ENCODE measurements at places on chromosomes 12 and 14.
A peak's percentile ranks its signal among the peaks of the same experiment; 100 is the strongest.

- DNase-seq = peak; percentile 81
These were observed 36.9 kb downstream of the ZFC3H1 start for GRCh38 chr12:71626768-71627167.

DNA sequence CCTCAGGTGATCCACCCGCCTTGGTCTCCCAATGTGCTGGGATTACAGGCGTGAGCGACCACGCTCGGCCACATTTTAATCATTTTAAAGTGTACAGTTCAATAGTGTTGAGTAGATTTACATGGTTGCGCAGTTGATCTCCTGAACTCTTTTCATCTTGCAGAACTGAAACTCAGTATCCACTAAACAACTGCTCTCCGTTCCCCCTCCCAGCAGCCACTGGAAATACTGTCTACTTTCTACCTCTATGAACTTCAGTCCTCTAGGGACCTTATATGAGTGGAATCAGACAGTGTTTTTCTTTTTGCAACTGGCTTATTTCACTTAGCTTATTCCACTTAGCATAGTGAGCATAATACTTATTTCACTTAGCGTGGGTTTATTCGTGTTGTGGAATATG is 53.7 kb downstream of the KCTD10 start:
- no peak for DNase-seq

GRCh38 chr14:70666361-70666686 is 24.6 kb downstream of the TTC9 start:
- no peak for DNase-seq

DNA sequence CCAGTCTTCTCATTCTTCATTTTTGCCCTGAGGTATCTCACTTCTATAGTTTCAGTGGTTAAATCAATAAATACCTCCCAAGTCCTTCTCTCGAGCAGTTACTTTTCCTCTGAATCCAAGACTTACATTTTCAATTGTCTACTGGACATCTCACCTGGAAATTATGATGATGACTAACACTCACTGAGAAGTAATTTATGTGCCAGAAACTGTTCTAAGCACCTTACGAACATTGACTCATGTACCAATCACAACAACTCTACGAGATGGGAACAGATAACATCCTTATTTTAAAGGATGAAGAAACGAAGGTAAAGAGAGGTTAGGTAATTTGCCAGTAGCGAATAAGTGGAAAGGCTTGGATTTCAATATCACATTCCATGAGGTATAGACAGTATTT is 94.1 kb downstream of the EML5 start:
- peak; percentile 96 for DNase-seq

- peak; percentile 50 for DNase-seq
These were observed 213.0 kb downstream of the ADAMTS20 start for GRCh38 chr12:43338848-43339526.

DNA sequence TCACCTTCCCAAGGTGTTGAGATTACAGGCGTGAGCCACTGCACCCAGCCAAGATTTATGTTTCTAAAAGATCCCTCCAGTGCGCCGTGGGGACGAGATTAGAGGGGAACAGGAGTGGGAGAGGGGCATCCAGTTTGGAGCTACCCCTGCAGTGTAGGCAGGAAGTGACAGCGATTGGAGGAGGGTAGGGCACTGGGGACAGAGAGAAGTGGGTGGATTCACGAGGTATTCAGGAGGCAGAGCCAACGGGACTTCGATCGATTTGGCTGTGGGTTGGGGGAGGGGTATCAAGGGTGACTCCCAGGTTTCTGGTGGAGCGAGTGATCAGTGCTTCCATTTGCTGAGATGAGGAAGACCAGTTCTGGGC is 82.1 kb downstream of the CCDC92 start:
- DNase-seq = no peak

GRCh38 chr14:92938235-92938875 is 15.4 kb downstream of the CHGA start:
- no peak for DNase-seq

DNA sequence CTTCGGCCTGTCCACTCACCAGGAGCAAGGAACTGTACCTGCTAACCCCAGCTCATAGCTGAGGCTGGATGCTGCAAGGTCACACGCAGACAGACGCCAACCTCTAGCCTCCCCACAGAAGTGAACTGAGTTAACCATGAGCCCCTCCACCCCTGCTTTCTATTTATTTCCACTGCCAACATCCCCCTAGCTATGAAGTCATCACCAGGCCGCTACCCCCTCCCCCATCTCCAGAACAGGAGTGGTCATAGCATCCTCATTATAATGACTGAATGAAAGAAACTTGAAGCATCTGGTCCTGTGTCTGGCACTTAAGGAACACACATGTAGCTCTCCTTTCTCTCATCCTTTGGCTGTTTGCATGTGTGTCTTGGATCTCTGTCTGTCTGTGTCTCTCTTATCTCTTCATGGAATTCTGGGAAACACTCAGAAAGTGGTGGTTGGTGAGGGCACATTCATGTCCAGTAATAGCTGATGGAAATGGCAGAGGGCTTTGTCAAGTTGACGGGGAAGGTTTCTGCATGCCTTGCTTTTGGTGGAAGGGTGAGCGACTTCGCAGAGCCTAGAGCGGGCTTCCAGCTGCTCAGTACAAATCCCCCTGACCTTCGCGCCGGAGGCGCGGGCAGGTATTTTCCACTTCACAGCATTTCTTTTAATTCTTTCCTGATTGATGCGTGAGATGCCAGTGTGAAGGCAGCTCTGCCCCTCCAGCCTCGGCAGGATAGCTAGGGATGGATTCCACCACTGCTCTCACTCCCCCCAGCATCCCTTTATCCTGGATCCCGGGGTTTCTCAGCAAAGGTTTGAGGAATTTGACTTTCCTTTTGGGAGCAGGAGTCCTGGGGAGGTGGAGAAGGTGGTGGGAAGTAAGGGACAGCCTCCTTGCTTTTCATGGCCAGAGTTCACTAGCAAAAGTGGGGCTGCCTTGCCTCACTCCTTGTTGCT is 198.2 kb downstream of the CHST11 start:
- DNase-seq = no peak

- peak; percentile 68 for DNase-seq
These were observed 32.7 kb upstream of the GLIPR1 start for GRCh38 chr12:75447691-75448393.

DNA sequence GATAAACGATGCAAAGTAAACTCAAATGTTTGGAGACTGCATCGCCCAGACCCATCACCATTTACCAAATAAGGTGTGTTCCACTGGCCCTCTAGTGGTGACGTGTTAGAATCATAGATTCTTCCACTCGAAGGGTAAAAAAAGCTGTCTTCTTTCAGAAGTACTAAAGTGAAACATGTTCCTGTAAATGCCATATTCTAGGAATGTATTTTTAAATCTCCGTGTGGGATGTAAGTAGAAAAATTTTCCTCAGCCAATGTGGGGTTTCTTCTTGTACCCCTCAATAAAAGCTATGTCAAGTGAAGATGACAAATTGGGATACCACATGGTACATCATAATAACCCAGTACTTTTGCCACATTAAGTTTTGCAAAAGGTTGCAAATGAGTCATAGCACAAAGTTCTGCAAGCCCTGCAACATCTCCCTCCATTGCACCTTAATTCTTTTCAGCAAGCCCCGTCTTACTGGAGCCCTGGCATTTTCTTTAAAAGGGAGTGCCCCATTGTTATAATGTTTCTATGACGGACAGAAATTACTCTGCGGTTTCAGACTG is 100.8 kb downstream of the CCER1 start:
- peak; percentile 46 for DNase-seq

DNA sequence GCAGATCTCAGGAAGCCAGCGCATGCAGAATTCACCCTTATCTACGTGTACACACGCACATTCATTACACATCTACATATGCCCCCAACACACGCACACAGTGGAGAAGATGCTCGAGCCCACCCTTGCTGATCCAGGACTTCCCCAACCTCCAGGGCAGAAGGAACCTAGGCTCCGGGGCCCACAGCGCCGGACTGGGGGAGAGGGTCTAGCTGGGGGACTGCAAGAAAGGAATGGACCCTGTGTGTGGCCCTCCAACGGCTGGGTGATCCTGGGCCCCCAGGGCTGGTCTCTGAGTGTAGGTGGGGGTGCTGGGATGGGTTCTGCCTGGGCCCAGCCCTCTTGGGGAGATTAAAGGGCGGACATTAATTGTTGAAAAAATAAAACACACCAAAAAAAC is 128.1 kb upstream of the C14orf180 start:
- no peak for DNase-seq

- peak; percentile 98 for DNase-seq
These were observed at the start of gene CDCA3 for GRCh38 chr12:6851153-6851920. TSS of gene CDCA3 (minus strand) at chr12:6851286. CDS start at chr12:6850952, 334 bp downstream.

DNA sequence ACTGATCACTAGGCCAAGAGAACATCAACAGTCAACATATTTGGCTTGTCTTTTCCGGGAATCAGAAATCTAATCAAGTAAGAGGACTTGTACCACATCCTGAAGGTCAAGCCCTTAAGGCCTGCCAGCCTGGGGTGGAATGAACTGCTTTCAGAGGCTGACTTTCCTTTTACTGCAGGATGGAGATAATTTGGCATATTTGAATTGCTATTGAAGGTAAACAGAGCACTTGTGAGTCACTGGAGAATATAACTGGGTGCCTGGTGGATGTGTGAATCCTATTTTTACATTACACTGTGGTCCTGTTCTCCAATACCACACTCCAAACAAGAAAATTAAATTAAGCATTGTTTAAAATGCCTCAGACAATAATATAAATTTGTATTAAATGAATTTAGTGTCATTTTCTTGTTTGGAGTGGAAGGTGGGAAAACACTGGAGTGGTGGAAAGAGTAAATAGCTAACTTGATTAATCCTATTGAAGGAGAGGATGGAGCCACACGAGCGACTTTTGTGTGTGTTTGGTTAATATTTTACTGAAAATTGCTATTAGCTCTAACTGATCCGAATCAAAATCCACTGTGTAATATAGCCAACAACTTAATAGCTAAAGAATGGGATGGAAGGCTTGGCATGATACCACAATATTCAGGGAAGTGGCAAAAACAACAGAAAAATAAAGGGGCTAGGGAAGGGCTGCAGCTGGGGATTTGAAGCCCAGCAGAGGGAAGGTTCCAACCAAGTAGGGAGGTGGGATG is 89.4 kb downstream of the OTX2 start:
- DNase-seq = no peak

- DNase-seq = no peak
These were observed 2.3 kb upstream of the LUM start for GRCh38 chr12:91113621-91114020.

DNA sequence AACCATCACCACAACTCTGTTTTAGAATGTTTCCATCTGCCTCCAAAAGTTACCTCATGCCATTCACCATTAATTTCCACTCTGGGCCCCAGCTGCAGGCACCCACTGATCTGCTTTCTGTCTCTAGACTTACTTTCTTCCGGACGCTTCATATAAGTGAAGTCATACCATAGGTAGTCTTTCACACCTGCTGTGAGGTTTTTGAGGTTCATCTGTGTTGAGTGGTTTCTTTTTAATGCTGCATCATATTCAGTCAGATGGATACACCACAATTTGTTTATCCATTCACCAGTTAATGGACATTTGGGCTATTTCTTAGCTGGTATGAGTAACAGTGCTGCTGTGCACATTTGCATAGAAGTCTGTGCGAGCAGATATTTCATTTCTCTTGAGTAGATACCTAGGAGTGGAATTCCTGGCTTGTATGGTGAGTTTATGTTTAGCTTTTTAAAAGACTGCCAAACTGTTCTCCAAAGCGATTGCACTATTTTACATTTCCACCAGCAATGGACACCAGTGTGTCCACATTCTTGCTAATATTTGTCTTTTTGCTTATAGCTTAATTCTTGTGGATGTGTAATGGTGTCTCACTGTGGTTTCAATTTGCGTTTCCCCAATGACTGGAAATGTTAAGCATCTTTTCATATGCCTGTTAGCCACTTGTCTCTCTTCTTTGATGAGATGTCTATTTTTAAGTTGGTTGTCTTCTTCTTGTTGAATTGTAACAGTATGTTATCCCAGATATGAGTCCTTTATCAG is 48.3 kb downstream of the ZFYVE21 start:
- DNase-seq = no peak

- DNase-seq = no peak
These were observed 331.7 kb downstream of the TMEM121 start for GRCh38 chr14:105857826-105858675.

DNA sequence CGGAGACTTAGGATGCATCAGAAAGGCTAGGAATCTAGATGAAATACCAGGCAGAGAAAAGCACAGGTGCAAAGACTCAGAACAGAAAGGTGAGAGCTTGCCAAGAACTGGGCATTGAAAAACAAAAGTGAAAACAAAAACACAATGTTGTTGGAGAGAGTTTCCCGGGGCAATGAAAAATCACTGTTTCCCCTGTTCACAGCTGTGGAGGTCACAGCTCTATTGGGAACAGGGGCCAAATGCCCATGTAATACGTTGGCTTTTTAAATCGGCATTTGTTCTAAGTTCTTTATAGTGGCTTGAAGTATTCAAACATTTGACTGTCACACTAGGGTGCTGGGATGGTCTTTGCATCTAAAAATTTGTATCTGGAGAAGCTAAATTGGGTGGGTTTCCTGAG is 108.3 kb downstream of the SLC15A4 start:
- no peak for DNase-seq

DNA sequence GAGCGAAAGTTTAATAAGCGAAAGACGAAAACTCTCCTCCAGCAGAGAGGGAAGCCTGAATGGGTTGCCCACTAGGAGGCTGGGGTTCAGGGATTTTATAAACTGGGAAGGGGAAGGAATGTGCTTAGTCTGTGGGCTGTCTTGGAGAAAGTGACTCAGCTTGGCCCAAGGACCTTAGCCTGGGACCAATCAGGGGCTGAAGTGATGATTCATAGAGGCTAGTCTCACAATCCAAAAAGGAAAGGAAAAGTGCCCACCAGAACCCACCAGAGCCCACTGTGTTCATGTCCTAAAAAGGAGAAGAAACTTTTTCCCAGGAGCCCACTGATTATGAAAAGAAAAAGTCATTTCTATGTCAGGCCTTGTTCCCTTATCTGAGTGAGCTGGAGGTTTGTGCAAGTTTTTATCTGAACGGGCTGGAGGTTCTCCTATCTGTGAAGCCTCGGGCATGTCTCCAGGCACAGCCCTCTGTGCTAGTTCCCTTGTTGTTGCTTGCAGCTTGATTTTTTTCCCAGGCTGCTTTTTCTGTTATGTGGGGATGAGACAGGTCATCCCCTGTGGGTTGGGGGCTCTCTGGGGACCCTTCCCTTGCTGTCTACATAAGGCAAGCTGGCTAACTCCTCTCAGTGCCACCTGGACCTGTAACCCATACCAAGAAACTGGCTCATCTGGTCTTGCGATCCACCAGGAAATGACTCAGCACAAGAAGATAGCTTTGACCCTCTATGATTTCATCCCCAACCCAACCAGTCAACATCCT is 8.3 kb upstream of the GOLGA5 start:
- peak; percentile 79 for DNase-seq

All from bronchial epithelial cell (primary cell).